Cardiac muscle cell (in vitro differentiated cells and primary cell): ENCODE measurements at places on chromosomes 2 and 18. TPM values are rescaled to one million over a fixed set of nuclear protein-coding genes. Genes with fewer than 3 reads are reported as not detected.

Gene PMAIP1
- 0.81 and 1.1 TPM in 2 replicates for total RNA-seq

Gene GPR17
- total RNA-seq = not detected in 2 replicates

Gene ORMDL1
- 86.0 and 96.1 TPM in 2 replicates for total RNA-seq

Gene CD226
- total RNA-seq = 0.21 and 0.71 TPM in 2 replicates

Gene UGT1A3
- total RNA-seq = not detected in 2 replicates

Gene DOCK10
- not detected in 2 replicates for total RNA-seq

Gene GALNT14
- total RNA-seq = 1.1 and 1.2 TPM in 2 replicates

Gene PSTPIP2
- 4.6 and 4.9 TPM in 2 replicates for total RNA-seq

Gene EVX2
- 0.06 and 0.11 TPM in 2 replicates for total RNA-seq

Gene MAPRE3
- 75.9 and 143 TPM in 2 replicates for total RNA-seq

Gene RUFY4
- total RNA-seq = not detected in 2 replicates

Gene RFTN2
- total RNA-seq = 2.8 and 8.3 TPM in 2 replicates

Gene GTF2A1L
- 1.4 and 1.9 TPM in 2 replicates for total RNA-seq

Gene PAPOLG
- total RNA-seq = 13.3 and 13.6 TPM in 2 replicates

Gene ZSWIM2
- total RNA-seq = not detected in 2 replicates

Gene GLI2
- total RNA-seq = 9.5 and 13.8 TPM in 2 replicates

Gene CTAGE1
- total RNA-seq = not detected in 2 replicates

Gene IL36RN
- not detected in 2 replicates for total RNA-seq

Gene ICA1L
- total RNA-seq = 8.6 and 17.3 TPM in 2 replicates

Gene DUSP2
- total RNA-seq = 0.89 and 3.0 TPM in 2 replicates

Gene KCNJ3
- 1.9 and 3.3 TPM in 2 replicates for total RNA-seq

Gene PSMA8
- total RNA-seq = not detected in 2 replicates

Gene MARCHF4
- total RNA-seq = not detected in 2 replicates

Gene M1AP
- total RNA-seq = not detected in 2 replicates

Gene ACVR1C
- 0.04 and 0.09 TPM in 2 replicates for total RNA-seq

Gene POTEC
- not detected in 2 replicates for total RNA-seq

Gene INPP5D
- total RNA-seq = 3.5 and 6.8 TPM in 2 replicates

Gene TXNL4A
- total RNA-seq = 32.2 and 51.9 TPM in 2 replicates

Gene KCNIP3
- 3.6 and 5.2 TPM in 2 replicates for total RNA-seq

Gene TCF7L1
- total RNA-seq = 1.5 and 5.3 TPM in 2 replicates

Gene HNMT
- total RNA-seq = 3.4 and 5.6 TPM in 2 replicates

Gene ASB18
- total RNA-seq = 0.07 TPM in 1 of 2 replicates, not detected in the other

Gene DNAJC10
- total RNA-seq = 76.4 and 84.7 TPM in 2 replicates

Gene TPO
- 0.71 and 1.2 TPM in 2 replicates for total RNA-seq

Gene KCNF1
- total RNA-seq = 1.3 and 1.4 TPM in 2 replicates

Gene INSIG2
- 12.4 and 21.8 TPM in 2 replicates for total RNA-seq

Gene HSPD1
- 319 and 371 TPM in 2 replicates for total RNA-seq

Gene CFAP65
- total RNA-seq = 0.07 and 2.2 TPM in 2 replicates

Gene KRTCAP3
- 1.3 and 2.8 TPM in 2 replicates for total RNA-seq

Gene ITGB6
- 0.12 and 0.28 TPM in 2 replicates for total RNA-seq

Gene KLHL14
- total RNA-seq = 69.8 and 88.0 TPM in 2 replicates

Gene MPV17
- total RNA-seq = 56.3 and 88.7 TPM in 2 replicates

Gene LYPD1
- 2.3 and 2.7 TPM in 2 replicates for total RNA-seq

Gene CRYBA2
- total RNA-seq = not detected in 2 replicates

Gene PROKR1
- total RNA-seq = 0.04 and 0.06 TPM in 2 replicates

Gene CRIM1
- 4.2 and 5.4 TPM in 2 replicates for total RNA-seq

Gene DCTN1
- total RNA-seq = 130 and 156 TPM in 2 replicates

Gene ORC2
- total RNA-seq = 8.5 and 14.9 TPM in 2 replicates

Gene TEX44
- not detected in 2 replicates for total RNA-seq

Gene DPP4
- total RNA-seq = not detected in 2 replicates
